ENCODE measurements at places on chromosomes 1 and 21. TPM values are rescaled to one million over a fixed set of nuclear protein-coding genes. Genes with fewer than 3 reads are reported as not detected.
A peak's percentile ranks its signal among the peaks of the same experiment; 100 is the strongest.

The KRTAP19-3 gene
- total RNA-seq, result not detected

The TTLL7 gene
- total RNA-seq, result 123 TPM

GRCh38 chr1:90919190-90919719, 102.6 kb downstream of the ZNF644 start:
- no peak for DNase-seq
- no peak overlapping the region for H3K4me3 ChIP-seq
- no peaks in the 10 kb centered on the region for H3K27me3 ChIP-seq
- no peaks in the 10 kb centered on the region for H3K36me3 ChIP-seq

DNA sequence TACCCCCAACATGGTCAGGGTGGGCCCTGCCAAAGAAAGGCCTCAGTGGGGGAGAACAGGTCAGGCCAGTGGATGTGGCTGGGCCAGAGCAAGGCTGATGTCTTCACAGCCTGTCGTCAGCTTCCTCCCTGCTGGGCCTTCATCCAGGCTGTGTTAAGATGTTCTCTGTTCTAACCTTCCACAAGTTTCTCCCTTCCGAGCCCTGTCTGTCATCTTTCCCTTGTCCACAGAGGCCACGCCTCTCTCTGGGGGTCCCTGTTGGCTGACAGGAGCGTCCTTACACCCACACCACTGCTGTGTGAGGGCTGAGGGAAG, 36.2 kb downstream of the SIM2 start:
- H3K27ac ChIP-seq, result peak overlapping the region; percentile 38
- DNase-seq, result no peak
- peaks cover 8% of the 10 kb centered on the region for H3K4me1 ChIP-seq

All from glutamatergic neuron (in vitro differentiated cells).